ENCODE measurements at places on chromosomes 13 and 19.

- no peak for DNase-seq
Observed at GRCh38 chr13:67857581-67858310, 627.6 kb upstream of the PCDH9 start.

GRCh38 chr19:18167975-18168645 lies 5.5 kb upstream of the IFI30 start:
- DNase-seq, result no peak

- no peak for DNase-seq
Observed at GRCh38 chr13:20001366-20002190, 43.1 kb downstream of the ZMYM2 start.

DNA sequence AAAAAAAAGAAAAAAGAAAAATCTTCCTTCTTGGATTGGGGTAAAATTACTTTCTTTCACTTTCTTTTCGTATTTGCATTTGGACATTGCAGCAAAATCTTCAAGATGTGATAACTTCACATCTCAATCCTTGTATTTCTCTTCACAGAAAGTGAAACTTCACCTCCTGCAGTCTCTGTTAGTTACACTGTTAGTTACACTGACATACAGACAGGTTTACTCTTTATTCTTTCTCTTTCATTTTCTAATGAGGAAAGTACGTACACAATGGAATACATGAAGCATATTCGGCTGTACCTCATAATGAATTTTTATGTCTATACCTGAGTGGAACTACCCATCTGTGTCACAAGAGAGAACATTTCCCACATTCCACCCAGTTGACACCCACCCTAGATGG lies 459.1 kb upstream of the GPC6 start:
- DNase-seq, result no peak

DNA sequence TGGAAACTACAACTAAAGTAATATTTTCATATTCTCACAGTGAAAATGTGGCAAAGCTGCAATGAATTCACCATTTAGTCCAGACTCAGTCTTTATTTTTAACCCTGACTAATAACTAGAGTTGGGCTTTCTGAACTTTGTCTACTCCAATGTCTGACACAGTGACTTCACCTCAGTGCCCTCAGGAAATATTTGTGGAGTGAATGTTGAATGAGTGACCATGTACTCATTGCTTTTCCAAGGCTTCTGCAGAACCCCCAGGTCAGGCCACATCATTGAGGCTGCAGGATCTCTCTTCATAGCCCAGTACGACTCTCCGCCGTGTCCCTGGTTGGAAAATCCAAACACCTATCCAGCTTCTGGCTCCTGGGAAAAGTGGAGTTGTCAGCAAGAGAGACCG lies 1.8 kb downstream of the ZNF175 start:
- DNase-seq, result no peak

All from stimulated activated CD8-positive, alpha-beta memory T cell treated with anti-CD3 and anti-CD28 coated beads, Interleukin-7, amount 100 ng/mL, for 48 hours (primary cell).